ENCODE measurements at places on chromosomes 2 and 18.
A peak's percentile ranks its signal among the peaks of the same experiment; 100 is the strongest.

GRCh38 chr2:37020212-37020886, 54.0 kb upstream of the STRN start:
- DNase-seq = peak; percentile 55

DNA sequence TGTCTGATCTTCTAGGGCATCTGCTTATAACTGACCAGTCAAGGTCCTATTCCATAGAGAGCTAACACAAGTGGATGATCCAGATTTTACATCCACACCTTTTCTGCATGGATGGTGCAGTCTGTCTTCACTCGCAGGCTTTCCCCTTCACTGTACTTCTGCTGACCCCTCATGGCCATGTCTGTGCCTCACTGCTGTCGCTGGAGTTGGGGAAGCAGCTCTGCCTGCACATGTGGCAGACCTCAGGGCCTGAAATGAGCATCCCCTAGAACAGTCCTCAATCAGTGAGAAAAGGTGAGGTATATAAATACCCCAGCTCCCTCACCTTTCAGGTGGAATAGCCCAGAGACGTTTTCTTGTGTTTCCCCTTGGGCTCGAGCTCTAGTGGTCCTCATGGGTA, 233.8 kb downstream of the ANKRD36B start:
- DNase-seq = no peak

GRCh38 chr2:12440731-12441130, 276.0 kb upstream of the TRIB2 start:
- DNase-seq = no peak

GRCh38 chr2:45380131-45380836, 230.8 kb downstream of the SRBD1 start:
- DNase-seq = no peak

GRCh38 chr2:88125344-88125923, 2.4 kb downstream of the FABP1 start:
- DNase-seq = no peak

GRCh38 chr2:145638675-145639074, 1118.8 kb upstream of the ZEB2 start:
- DNase-seq = no peak

DNA sequence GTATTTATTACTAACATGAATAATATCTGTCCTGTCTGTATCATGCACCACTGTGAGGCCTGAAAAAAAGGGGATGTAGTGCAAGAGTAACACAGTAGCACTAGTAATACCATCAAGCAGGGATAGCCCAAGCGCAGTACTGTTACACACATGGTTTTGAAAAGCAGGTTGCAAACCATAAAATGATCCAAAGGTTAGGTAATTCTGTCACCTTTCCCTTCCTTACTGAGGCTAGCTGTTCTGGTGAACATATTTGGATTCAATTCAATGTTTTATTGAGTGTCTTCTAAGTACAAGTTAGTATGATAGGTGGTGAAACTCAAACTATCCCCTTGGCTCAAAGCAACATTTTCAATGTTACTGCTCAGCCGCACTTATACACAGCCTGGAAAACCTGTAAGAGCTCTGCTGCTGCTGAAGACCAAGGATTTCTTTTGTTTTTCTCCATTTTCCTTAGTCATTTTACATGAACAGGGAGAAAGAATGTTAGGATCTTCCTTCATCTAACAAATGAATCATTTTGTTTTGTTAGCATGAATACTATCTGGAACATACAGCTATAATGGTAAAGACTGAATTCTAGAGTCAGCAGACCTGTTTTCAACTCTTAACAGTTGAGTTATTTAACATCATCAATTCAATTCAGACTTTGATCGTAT, 102.5 kb upstream of the ITPRID2 start:
- no peak for DNase-seq

GRCh38 chr2:203804764-203805485, 62.6 kb upstream of the CTLA4 start:
- DNase-seq = no peak

GRCh38 chr2:228646061-228646460, 464.6 kb upstream of the SPHKAP start:
- DNase-seq = no peak

GRCh38 chr18:51862051-51862715, 477.8 kb upstream of the DCC start:
- DNase-seq = no peak

- no peak for DNase-seq
Measured at GRCh38 chr2:190267302-190267701, 52.3 kb downstream of the HIBCH start.

- DNase-seq = no peak
Measured at GRCh38 chr2:31031132-31031706, 107.0 kb downstream of the GALNT14 start.
